CD4-positive, alpha-beta T cell treated with Interleukin-17A for 1 hour (primary cell): ENCODE measurements at places on chromosomes 5 and 9.

GRCh38 chr9:93959739-93960154 lies 4.6 kb upstream of the BARX1 start:
- DNase-seq = no peak

DNA sequence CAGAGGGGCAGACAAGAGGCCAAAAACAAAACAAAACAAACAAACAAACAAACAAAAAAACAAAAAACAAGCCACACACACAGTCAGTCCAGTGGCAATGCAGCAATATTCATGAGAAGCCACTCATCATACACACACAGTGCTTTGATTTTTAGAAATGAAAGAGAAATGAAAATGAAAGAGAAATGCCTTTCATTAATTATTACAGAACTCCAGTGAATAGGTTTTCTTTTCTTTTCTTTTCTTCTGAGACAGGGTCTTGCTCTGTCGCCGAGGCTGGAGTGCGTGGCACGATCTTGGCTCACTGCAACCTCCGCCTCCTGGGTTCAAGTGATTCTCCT lies 36.9 kb downstream of the SPRY4 start:
- DNase-seq = no peak

GRCh38 chr5:73451224-73452130 lies 2.9 kb upstream of the FOXD1 start:
- DNase-seq = peak; percentile 65

DNA sequence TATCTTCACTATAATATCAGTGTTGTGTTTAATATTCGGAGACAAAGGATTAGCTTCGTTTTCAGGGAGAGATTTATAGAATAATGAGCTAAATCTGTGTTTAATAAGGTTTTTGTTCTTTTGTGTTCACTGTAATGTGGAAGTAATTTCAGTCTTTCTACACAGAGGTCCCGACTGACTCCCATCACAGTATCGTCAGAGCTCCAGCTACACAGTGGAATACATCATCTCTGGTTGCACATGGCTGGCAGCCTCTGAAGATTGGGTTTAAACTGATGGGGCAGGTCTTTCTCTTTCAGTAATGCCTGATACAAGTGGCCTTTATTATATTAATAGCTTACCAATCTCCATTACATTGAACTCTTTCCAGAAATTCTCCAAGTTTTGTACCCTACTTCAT lies 736.7 kb upstream of the RIOK2 start:
- no peak for DNase-seq

- peak; percentile 92 for DNase-seq
These were observed 18.0 kb upstream of the STARD4 start for GRCh38 chr5:111530298-111530740.

DNA sequence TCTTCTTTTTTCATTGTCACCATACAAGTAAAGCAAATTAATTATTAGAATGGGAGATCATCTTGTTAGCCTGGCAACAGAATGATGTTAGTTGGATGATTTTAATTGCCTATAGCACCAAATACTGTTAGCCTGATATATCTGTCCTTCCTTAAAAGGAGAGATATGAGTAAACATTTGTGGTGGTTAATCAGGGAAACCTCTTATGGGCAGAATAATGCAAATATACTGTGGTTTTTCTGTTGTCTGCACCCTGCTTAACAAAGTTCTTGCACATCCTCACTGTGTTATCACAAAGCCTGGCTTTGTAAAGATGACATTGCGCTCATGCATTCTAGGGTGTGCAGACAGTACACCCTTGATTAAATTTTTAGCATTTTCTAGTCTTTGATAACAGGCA lies 254.9 kb upstream of the SMC2 start:
- DNase-seq = no peak

DNA sequence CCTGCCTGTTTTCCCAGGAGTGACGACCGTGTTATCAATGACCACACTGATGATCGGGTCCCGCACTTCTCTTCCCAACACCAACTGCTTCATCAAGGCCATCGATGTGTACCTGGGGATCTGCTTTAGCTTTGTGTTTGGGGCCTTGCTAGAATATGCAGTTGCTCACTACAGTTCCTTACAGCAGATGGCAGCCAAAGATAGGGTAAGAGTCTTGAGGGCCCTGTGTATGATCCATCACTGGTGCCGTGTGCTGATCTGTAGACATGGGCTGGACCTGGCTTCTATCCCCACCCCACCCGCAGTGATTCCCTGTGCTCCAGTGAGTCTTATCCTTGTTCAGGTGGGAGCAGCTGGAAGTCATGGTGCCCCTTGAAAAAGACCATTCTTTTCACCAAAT lies 26.0 kb downstream of the GABRP start:
- DNase-seq = no peak

GRCh38 chr9:12847561-12847960 lies 72.7 kb downstream of the LURAP1L start:
- DNase-seq = no peak

DNA sequence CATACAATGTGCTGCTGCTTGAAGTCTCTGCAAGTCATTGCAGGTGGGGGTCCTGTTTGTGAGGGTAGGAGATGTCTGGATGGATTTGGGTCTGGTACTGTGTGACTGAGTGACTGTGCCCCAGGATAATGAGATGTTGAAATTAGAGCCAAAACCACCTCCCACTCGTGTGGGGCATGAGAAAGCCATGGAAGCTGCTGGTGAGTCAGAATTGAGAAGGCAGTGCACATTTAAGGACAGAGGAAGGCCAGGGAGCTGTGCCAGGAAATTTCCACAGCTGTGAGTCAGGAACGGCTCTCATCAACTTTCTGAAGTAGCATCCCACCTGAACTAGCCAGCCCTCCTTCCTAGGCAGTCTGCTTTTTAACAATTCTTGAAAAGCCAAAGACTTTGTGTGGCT lies 229.8 kb downstream of the DRD1 start:
- no peak for DNase-seq

DNA sequence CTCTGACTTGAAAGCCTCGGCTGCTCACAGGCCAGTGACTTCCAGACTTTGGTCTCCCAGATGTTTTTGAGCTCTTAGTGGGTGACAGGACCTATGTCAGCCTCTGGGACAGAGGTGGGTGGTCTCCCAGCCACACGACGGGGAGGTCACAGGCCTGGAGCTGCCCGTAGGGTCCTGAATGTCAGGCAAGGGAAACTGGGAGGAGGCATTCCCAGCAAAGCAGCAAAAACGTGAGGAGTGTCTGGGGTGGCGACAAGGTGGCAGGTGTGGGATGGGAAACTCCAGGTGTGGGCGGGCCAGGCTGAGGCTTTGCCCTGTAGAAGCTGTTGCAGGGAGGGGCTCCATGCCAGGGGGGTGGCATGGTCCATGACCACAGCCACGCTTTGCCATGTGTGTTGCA lies 110.5 kb downstream of the CACNA1B start:
- no peak for DNase-seq

DNA sequence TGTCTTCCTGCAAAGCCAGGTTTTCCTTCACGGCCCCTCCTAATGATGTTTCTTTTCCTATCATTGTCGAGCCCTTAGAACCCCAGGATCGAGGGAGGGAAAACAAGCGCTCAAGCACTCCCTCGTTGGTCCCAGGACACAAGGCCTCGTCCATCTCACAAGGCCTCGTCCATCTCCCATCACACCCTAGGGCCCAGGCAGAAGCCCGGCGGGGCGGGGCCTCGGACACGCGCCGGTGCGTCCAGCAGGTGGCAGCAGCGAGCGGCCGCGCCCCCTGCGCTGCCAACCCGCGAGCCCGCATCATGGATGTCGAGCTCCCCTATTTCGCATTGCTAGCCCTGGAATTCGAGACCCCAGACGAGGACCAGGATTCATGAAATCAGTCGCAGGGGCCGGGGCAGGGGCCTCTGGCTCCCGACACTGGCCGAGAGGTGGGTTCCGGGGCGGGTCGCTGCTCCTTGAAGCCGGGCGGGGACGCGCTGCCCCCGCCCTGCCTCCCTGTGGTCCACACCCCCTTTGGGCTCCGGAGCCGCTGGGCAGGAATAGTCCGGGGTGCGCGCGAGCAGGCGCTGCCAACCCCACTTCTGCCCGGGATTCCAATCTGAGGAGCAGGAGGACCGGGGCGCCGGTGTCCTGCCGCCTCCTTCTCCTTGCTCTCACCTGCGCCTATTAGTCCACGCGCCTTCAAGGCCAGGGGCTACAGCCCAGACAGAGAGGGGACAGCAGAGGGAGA lies at the start of gene ABLIM3:
ABLIM3 (plus strand) TSS at position 270 of the 733 bp plus-strand sequence. CDS start 603 bp downstream, outside the sequence.
- peak; percentile 62 for DNase-seq

GRCh38 chr9:136538599-136539426 lies 7.0 kb downstream of the NOTCH1 start:
- DNase-seq = peak; percentile 73

GRCh38 chr9:126503333-126504085 lies 110.2 kb upstream of the LMX1B start:
- no peak for DNase-seq

DNA sequence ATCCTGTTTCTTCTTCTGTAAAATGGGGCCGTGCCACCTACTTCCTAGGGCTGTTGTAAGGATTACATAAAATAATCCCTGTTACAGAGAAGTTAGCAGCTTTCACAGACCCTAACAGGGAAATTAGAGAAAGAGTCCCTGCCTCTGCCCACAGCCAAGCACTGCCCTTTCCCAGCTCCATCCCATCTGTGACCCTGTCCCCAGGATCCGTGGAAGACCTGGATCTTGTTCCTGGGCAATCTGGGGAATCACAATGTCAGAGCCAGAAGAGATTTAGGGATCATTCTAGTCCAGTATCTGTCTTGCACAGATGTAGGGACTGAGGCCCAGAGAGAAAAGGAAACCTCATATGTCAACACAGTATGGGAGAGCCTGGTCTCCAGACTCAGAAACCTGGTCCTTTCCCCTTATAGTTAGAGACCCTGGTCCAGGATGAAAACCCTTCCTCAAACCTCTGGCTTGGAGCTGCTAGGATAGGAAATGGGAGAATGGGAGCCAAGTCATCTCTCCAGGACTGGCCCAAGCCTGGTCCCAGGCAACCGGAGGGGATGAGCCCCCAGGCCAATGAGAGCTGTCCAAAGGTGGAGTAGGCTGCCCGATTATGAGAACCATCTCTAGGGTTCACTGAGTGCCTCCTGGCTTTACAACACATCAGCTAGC lies 12.5 kb downstream of the LHX6 start:
- DNase-seq = no peak

- DNase-seq = no peak
These were observed 4.6 kb downstream of the EFNA5 start for GRCh38 chr5:107666051-107666655.

DNA sequence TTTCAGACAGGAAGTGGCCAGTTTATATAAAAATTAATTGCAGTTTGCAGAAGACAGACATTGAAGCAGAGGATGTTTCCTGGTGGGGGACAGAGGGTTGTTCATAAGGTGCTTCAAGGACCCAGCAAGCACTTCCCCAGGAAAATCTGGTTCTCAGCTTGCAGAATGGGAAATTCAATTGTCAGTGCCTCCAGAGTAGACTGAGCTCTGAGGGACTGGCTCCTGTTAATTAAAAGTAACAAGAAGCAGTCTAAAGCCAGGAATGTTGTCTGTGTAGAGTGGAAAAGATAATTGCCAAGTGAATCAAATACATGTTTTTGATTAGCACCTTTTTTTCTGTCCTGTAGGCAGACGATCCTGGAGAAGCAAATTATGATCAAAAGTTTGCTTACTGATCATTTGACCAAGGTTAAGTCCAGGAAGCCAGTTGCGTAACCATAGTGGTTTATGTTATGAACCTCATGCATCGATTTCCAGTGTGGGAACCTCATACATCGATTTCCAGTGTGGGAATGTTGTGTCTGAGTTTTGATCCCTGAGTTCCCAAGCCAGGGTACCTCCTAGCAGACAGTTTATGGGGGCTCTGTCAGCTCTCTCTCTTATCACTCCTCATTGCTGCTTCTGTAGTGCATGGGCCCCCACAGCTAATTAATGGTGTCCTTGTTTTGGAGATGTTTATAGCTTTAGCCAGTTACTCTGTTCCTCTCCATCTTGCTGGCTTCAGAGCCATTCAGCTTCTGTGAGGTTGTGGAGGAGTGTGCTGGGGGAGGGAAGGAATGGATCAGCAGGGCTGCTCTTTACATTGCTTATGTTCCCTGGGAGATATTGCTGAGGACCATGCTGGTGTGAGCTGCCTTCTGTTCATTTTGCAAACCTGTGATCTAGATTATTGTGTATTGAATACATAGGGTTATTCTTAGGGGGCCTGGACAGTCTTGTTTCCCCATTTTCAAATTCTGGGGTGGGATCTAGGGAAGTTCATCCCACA lies 17.1 kb downstream of the MSANTD3 start:
- no peak for DNase-seq

DNA sequence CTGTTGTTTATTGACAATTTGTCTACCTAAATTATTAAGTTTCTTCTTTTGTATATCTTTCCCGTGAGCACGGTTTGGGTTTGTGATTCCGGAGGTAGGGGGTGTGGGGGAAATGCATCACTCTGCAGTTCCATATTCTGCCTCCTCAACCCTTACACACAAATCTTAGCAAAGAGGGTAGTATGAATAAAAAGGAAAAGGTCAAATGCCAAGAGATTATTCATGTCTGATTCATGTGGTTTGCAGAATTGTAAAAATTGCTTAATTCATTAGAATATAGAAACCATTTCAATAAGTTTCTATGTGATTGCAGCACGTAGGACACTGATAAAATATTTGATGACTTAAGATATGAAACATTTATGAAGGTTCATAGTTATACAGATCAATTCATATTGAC lies 601.9 kb downstream of the SEMA5A start:
- no peak for DNase-seq

DNA sequence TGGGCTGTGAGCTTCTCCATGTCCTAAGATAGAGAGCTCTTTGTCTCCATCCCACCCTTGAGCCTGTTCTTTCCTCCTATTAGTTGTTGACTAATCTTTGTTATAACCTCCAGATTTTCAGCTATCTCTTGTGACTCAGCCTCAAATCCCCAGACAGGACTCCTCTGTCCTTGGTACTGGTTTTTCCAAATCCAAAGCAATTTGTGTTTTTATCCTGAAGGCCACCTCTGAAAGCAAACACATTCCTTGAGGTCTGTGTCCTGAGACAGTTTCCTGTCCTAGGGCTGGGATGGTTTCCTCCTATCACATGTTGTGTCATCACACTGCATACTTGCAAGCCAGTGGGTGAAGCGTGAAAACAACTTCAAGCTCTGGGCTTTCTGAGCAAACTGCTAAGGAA lies 8.5 kb downstream of the TNC start:
- no peak for DNase-seq

DNA sequence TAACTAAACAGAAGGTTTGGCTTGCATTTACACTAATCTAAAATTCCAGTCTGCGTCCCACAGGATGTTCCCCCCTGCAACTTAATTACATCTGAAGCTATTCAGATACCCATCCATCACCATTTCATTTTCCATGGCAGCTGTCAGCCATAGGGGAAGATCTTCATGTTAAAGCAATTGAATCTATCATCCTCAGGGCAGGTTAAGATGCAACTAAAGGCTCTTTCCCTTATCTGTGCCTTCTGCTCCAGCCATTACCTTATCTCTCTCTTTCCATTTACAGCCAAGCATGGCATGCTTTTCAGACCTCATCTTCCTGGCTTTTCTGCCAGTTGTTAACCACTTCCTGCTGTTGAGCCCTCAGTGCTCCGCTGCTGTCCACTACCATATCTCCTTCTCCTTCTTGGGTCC lies 15.8 kb upstream of the HACD4 start:
- DNase-seq = no peak

- DNase-seq = no peak
These were observed 59.0 kb downstream of the BASP1 start for GRCh38 chr5:17276445-17276844.

GRCh38 chr5:29218138-29218537 lies 1975.3 kb upstream of the CDH6 start:
- DNase-seq = no peak

- no peak for DNase-seq
These were observed 53.1 kb upstream of the EDIL3 start for GRCh38 chr5:84437673-84438315.
